Renal cortical epithelial cell (primary cell): ENCODE measurements at places on chromosomes 4 and X. TPM values are rescaled to one million over a fixed set of nuclear protein-coding genes. Genes with fewer than 3 reads are reported as not detected.

DNA sequence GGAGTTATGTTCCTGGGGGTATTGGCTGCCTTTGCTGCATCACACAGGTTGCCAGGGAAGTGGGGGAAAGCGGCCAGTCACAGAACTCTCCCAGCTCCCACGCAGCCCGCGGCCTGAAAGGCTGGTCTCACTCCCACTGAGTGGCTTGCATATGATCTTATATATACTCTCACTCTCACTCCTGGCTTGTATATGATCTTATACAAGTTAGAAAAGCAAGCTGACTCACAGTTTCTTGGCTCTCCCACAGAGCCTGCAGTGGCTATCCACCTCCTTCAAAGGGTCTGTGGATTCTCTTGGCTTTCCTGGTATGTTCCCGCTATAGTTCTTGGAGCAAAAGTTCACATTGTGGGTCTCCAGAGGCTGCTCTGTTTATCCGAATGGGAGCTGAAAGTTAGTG is 833.5 kb upstream of the GALNTL6 start:
- DNase-seq, result peak; percentile 1

GRCh38 chr4:154049457-154050181 is 260.7 kb upstream of the SFRP2 start:
- no peak for DNase-seq

- no peak for DNase-seq
Measured at GRCh38 chr4:113050837-113051236, 1.4 kb downstream of the ANK2 start.

DNA sequence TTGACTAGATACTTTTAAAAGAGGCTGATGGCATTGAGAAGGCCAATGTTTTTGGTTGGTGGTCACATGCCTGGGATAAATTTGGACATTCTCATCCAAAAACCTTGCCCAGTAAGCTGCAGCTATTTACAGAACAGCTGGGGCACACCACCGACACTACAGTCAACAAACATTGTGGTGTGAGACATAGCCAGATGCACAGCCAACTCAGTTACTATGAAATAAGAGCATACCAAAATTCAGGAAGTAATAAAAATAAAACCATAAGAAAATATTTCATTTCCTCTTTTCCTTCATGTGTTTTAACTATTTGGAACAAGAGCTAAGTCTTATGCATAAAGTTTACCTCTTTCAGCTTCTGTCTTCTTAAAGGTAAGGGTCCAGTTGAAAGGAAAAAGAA is 8.8 kb downstream of the PPM1K start:
- DNase-seq, result no peak

GRCh38 chrX:55524487-55524886 is 34.8 kb upstream of the USP51 start:
- peak; percentile 0 for DNase-seq

DNA sequence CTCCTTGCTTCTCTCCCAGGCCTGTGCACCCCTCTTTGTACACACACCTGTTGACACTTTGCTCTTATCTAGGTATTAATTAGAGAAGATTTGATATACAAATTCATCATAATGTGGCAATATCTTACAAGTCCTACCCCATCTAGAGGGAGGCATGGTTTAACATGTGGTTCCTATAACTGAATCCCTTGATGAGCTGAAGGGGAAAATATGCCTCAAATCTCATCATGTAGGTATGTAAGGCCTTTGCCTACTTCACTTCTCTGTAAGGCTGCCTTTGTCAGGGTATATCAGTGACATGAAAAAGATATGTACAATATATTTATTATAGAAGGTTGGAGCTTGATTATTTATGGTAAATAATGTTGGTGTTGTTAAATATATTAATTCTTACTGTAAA is 31.9 kb downstream of the HTR2C start:
- DNase-seq, result no peak

DNA sequence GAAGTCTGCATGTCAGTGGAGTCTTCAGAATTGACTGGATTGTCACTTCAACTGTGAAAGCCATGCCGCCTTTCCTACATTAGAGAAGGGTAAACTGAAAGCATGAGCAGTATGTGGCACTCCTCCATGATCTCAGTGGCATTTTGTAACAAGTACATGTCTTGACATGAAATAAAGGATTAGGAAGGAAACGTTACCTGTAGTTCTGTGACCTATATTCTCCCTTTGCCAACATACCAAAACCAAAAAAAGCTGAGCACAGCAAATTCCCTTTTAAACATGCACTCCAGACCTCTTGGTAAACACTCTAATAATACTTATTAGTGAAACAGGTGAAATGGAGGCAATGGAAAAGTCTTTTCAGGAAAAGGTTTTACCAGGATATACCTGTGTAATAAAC is 344.2 kb downstream of the GRIA2 start:
- DNase-seq, result no peak

GRCh38 chr4:1199556-1200331 is 27.4 kb upstream of the SPON2 start:
- no peak for DNase-seq

GRCh38 chr4:77821775-77822174 is 2.6 kb upstream of the CNOT6L start:
- no peak for DNase-seq

GRCh38 chr4:65515646-65516045 is 154.6 kb downstream of the EPHA5 start:
- no peak for DNase-seq

DNA sequence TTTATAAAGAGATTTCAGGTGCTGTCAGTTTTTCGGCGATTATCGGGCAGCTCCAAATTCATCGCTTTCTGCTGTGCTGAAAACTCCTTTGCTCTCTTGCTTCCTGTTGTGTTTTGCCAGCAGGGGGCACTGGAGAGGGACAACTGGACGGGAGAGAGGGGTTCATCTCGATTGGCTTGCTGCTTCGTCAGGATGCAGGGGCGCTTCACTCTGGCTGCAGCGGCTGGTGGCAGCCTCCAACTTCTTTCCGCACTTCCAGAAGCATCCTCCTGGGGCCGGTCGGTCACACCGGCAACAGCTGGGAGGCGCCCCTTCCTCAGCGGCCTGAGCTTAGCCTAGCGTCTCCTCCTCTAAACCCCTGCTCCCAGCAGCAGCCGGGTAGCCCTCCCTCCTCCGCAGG is 29.5 kb downstream of the MSL3 start:
- peak; percentile 45 for DNase-seq

GRCh38 chr4:683247-683897 is 5.6 kb downstream of the SLC49A3 start:
- no peak for DNase-seq

GRCh38 chr4:186216465-186217024 is 10.8 kb upstream of the KLKB1 start:
- DNase-seq, result no peak

GRCh38 chrX:132022967-132023895 is at the start of gene STK26:
Gene STK26 (plus strand): TSS chrX:132023302. CDS start chrX:132023618, 316 bp downstream.
- DNase-seq, result no peak

GRCh38 chr4:117466388-117466787 is 381.0 kb upstream of the TRAM1L1 start:
- peak; percentile 29 for DNase-seq

DNA sequence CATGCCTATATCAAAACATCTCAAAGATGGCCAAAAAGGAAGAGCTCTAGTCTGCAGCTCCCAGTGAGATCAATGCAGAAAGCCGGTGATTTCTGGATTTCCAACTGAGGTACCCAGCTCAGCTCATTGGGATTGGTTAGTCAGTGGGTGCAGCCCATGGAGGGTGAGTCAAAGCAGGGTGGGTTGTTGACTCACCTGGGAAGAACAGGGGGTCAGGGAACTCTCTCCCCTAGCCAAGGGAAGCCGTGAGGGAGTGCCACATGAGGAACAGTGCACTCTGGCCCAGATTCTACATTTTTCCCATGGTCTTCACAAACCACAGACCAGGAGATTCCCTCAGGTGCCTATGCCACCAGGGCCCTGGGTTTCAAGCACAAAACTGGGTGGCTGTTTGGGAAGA is 57.3 kb upstream of the FGF16 start:
- DNase-seq, result no peak

DNA sequence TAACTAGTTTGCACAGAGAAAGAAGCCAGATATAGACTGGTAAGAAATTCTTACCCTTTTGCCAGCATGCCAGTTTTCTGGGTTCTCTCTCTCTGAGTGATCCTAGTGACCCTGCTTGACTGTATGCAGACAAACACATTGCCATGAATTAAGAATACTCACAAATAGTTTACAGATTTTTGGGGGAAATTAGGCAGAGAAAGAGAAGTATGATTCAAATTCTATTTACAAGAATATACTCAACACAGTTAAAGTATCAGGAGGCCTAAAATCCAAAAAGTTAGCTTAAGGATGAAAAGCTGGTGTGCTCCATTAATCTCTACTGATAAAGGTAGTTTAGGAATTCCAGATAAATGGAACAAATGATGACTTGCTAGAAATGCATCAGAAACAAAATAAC is 18.4 kb downstream of the MOB1B start:
- no peak for DNase-seq

DNA sequence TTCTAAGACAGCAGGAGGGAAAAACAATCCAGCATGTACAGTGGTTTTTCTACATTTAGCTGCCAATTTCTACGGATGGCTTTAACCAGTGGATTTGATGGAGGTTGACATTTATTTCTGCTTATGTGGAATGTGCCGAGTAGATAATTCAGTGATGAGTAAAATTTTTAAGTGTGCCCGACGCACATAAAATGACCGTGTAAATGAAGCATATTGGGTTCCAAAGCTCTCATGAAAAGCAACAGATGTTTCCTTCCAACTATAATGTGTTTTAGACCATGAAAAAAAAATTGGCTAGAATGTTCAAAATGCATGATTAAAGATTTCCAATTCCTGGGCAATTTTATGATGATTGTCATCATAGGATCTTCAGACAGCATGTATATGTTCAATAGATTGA is 14.1 kb downstream of the INPP4B start:
- DNase-seq, result no peak

DNA sequence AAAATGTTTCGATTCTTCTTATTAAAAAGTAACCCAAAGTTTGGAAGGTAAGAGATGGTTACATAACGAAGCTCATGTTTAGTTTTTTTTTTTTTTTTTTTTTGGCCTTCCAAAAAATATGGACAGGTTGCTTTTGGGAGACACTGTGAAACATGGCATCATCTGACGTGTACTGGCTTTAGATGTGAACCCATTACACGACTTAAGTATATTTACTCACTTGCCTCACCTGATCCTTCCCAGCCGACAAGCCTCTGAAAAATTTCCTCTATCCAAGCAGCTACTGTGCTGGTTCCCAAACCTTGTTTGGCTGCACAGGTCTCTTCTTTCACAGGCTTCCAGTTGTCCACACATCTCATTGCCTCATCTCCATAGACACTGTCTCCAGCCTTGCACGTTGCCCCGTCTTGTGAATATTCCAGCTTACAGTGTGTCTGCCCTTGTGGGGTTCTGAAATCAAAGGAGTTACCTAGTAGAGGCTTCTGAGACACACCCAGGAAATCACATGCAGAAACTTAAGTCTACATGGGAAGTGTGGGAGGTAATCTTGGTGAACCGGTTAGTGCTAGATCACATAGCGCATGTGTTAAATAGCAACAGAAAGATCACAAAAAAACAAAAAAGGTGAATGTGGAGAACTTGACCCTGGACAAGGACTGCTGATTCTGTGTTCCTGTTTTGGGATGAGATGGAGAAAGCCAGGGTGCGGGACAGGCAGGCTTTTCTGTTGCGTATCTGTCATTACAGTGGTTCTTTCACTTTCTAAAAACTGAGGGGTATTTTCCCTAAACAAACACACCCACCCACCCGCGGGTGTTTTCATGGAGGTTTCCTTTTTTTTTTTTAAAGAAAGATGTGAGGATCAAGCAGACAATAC is 328.6 kb downstream of the ARHGAP10 start:
- DNase-seq, result peak; percentile 46

The CSN1S1 gene
- not detected in 2 replicates for total RNA-seq

The MAGEA1 gene
- not detected in 2 replicates for total RNA-seq

The NMU gene
- total RNA-seq, result 4.0 TPM in 1 of 2 replicates, not detected in the other

The HTT-AS gene
- total RNA-seq, result not detected in 2 replicates

The TMEM144 gene
- total RNA-seq, result 8.5 and 12.9 TPM in 2 replicates

The ABCG2 gene
- total RNA-seq, result 0.55 and 3.1 TPM in 2 replicates

The RAB28 gene
- 15.1 and 18.7 TPM in 2 replicates for total RNA-seq

The FGF13 gene
- total RNA-seq, result 0.52 and 0.89 TPM in 2 replicates

The MGAT4D gene
- total RNA-seq, result not detected in 2 replicates

The SRPX gene
- 5.9 and 8.3 TPM in 2 replicates for total RNA-seq
